ENCODE measurements at places on chromosomes 1 and 21.

- DNase-seq: peak; percentile 25
These were observed 508 bp downstream of the RAVER2 start for GRCh38 chr1:64745181-64745985.

- no peak for DNase-seq
These were observed 5.1 kb upstream of the NAV1 start for GRCh38 chr1:201533836-201534235.

DNA sequence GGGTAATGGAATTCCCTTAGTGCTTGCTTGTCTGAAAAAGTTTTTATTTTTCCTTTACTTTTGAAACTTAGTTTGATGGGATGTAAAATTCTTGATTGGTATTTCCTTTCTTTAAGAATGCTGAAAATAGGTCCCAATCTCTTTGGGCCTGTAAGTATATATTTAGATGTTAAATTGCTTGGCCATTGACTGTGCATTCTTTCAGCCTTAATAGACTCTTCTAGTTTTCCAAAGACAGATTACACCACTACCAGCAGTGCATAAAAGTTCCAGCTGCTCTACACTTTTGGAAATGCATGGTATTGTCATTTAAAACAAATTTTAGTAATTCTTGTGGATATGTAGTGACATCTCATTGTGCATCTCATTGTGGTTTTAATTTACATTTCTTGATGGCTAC is 464.8 kb upstream of the USP24 start:
- DNase-seq: no peak

DNA sequence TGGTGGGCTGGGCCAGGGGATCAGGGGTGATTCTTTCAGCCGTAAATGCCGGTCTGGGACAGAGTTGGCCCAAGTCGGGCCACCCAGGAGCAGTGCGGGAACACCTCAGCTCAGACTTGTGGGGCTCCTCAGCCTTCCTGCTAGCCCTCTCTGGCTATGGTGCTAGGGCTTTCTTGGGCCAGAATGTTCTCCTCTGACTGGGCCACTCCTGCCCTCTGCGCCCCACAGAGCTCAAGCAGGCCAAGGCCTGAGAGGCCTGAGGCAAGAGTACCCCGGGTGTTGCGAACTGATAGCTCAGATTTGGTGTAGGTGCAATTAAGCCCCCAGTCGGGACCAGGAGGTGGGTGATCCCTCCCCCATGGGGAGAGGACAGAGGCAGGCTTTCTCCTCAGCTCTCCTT is 51.8 kb downstream of the LGR6 start:
- no peak for DNase-seq

- peak; percentile 49 for DNase-seq
These were observed 24.3 kb downstream of the CA6 start for GRCh38 chr1:8969937-8970336.

- no peak for DNase-seq
These were observed 29.6 kb upstream of the RGS1 start for GRCh38 chr1:192545896-192546521.

DNA sequence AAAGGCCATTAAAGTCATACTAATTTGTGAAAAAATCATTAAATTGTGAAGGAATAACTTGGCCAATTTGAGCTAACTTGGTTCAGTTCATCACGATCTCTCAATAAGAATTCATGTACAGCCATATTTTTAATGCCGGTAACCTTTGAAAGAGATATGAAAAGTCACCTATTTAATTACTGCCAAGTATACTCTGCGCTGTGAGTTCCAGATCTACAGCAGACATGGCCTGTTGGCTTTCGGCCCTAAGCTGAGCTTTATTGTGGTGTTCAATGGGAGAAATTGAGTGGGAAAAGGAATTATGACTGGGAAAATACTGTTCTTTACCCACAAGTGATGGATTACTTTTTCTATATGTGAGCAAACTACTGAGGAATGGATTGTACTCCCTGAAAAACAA is 159.9 kb upstream of the L1TD1 start:
- no peak for DNase-seq

- no peak for DNase-seq
These were observed 17.0 kb downstream of the C1orf198 start for GRCh38 chr1:230851291-230851691.

DNA sequence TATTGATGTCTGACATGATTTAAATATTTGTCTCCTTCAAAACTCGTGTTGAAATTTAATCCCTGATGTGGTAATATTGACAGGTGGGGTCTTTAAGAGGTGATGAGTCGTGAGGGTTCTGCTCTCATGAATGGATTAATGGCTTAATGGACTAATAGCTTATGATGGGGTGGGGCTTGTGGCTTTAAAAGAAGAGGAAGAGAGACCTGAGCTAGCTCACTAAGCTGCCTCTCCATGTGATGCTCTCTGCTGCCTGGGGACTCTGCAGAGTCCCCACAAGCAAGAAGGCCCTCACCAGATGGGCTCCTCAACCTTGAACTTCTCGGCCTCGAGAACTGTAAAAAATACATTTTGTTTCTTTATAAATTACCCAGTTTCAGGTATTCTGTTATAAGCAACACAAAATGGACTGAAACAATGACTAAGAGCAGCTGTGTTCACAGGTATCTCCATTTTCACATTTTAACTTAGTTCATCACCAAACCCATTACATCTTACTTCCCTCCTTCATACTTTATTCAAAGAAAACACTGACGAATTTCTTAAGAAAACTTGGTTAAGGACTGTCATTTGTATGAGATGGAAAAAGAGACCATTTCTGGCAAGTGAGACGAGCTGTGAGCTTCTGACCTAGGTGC is 12.1 kb upstream of the AIM2 start:
- no peak for DNase-seq

DNA sequence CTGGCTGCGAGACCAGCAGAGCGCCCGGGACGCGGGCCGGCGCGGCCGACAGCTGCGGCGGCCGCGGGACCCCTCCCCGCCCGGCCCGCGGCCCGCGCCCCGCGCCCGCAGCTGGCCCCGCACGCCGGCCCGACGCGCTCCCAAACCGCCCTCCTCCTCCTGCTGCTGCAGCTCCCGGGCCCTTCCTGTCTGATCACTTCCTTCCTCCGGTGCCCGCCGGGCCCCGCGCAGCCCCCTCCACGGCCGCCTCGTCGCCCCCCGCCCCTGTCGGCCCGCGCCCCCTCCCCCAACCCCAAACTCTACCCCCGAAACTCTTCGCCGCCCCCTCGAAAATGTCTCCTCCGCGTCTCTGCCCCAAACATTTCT is 594 bp downstream of the LUZP1 start:
- DNase-seq: peak; percentile 42

DNA sequence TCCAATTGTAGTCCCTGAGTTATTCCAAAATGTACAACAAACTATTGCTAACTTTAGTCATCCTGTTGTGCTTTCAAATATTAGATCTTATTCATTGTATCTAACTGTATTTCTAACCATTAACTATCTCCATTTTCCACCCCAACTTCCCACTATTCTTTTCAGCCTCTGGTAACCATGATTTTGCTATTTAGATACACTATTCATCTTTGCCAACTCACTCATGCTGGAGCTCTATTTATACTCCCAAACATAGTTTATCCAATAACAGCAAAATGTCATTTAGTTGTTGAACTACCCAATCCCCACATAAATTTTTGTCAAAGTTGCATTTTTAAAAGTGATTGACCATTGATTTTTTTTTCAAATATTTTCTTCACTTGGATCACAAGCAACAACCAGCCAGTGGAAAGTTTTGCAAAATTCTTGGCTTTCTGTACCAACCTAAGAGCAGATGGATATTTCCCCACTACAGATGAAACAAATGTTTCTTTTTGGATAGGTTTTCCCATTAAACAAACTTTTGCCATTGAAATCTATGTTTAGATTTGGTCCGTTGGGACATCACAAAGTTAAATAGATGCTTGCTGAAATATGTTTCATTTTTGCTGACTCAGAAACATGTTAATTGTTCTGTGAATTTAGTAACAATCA is 866.0 kb downstream of the LTN1 start:
- no peak for DNase-seq

DNA sequence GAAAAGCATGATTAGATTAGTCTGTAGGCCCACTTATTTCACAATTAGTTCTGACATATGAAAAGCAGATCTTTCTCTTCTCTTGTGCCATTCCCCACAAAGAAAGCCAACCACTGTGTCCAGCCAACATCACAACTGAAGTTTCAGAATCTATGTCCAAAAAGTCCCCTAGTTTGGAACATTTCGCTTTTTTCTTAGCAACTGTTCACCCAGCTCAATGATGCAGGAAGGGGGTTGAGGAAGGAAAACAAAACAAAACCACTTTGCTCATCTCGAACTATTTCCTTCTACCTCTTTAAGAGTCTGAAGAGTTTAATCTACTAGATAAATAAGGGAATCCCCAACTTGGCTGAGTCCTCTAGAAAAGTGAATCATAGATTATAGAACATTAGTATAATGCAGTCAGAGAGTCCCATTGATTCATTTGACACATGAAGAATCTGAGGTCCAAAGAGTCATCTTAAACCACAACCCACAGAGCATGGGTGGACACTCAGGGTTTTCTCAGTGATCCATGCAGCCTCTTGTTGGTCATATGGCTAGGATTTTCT is 159.3 kb upstream of the SGIP1 start:
- peak; percentile 10 for DNase-seq

DNA sequence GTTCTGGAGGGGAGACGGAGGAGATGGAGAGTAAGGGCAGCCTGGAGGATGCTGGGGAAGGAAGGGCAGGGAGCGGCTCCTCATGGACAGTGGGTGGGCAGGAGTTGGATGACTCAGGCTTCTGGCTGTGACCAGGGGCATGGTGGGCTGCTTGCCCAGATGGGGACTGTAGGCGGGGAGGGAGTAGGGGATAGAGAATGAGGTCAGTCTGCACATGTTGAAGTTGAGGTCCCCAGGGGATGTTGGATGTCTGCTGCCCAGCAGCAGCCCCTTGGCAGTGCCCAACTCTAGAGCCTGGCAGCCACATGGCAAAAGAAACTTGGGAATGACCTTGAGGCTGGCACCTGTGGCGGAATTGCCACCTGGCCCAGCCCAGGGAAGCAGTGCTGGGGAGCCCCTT is 6.4 kb downstream of the SELENON start:
- no peak for DNase-seq

DNA sequence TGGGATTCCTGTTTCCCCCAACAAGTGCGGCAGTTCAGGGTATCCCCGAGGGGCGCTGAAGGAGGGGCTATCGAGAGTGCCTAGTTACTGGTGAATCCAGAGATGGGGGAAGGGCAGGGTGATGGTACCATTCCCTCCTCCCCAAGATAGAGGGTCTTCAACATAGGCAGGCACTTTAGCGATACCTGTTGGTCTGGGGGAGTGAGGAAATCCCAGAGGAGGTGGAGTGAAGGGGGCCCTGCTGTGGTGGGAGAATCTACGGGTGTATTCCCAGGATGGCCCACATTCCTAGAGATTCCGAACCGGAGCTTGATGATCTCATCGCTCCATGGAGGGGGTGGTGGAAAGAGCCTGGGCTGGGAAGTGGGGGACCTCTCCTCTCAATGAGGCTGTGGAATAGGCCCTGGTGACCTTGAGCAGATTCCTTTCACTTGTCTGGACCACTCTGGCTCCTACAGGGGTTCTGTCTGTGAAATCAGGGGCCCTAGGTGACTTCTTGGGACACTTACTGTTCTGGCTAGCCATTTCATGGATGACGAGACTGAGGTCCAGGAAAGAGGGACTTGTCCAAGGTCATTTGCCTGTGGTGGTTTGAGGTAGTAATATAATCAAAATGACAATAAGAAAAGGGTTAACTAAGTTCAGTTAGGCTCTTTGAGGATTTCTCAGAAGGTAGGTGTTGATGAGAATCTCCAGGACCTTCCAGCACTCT is 52.7 kb upstream of the SYNC start:
- DNase-seq: no peak

DNA sequence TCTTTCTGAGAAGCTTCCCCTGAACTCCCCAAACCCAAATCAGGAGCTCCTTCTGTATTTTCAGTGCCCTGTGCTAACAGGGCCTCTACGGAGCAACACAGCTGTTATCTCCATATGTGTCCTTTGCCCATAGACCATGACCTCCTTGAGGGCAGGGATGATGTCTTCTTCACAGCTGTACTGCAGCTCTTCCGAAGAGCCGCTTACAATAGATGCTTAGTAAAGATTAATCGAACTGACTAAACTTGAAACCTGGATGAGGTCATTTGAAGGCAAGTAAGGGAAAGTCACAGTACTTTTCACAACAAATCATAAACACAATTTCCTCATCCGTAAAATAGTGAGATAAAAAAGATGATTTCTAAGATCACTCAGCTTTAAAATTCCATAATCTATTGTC is 4.4 kb upstream of the KCNN3 start:
- DNase-seq: no peak

DNA sequence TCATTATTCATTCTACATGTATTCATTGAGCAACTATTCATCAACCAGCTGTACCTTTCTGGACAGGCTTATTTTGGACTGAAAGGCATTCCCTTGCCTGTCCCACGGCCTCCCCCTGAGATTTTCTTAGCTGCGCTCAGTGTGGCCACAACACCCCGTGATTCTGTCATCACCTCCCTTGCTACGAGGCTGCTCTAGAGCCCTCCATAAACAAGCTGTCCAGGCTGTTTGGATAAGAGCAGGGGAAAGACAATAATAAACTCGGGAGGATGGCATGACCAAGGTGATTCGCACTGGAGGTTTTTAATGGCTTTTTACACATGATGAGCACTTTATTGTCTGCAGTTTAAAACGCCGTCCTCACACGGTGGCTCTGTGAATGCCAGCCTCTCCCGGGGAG is 139.7 kb downstream of the ROR1 start:
- no peak for DNase-seq

DNA sequence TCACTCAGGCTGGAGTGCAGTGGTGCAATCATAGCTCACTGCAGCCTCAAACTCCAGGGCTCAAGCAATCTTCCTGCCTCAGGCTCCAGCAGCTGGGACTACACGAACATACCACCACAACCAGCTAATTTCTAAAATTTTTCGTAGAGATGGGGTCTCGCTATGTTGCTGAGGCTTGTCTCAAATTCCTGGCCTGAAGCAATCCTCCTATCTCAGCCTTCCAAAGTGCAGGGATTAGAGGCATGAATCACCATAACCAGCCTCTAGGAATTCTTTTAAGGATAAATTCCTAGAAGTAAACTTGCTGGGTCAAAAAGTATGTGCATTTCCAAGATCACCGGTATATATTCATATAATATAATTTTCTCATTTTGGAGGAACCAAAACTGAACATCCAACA is 17.6 kb upstream of the HUNK start:
- no peak for DNase-seq

DNA sequence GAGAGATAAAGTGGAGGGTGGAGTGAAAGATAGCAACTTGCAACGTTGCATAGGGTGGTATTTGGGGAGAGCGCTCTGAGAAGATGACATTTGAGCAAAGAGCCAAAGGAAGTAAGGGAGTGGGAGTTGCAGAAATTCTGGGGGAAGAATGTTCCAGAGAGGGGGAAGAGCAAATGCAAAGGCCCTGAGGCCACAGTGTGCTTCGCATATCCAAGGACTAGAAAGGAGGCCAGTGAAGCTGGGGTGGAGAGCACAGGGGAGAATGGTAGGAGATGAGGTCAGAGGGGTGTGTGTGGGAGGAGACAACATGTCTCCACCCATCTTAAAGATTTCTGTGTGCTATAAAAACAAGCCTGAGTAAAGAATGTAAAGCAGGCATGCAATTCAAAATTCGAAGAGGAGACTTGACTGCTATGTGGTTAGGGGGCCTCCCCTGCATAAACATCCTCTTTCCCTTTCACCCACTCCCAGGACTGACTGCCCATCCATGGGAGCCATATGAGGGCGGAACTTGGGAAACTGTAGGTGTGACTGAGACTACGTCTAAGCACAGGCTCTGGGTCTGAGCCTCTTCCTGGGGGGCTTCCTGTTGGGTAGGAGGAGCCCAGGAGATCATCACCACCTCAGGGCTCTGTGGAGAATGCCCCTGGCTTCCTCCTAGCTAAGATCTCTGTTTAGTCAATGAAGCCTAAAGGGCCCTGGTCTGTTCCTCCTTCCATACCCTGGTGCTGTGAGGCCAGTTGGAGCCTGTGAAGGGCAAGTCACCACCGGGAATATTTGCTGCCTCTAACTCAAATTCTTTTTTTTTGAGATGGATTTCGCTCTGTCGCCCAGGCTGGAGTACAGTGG is 2.9 kb upstream of the CLIC4 start:
- no peak for DNase-seq
